ENCODE measurements at places on chromosomes 7 and 10.

- DNase-seq, result no peak
These were observed 142.0 kb downstream of the SRPK2 start for GRCh38 chr7:105246679-105247078.

- peak; percentile 96 for DNase-seq
These were observed 5.1 kb downstream of the TSPAN14 start for GRCh38 chr10:80459047-80459865.

DNA sequence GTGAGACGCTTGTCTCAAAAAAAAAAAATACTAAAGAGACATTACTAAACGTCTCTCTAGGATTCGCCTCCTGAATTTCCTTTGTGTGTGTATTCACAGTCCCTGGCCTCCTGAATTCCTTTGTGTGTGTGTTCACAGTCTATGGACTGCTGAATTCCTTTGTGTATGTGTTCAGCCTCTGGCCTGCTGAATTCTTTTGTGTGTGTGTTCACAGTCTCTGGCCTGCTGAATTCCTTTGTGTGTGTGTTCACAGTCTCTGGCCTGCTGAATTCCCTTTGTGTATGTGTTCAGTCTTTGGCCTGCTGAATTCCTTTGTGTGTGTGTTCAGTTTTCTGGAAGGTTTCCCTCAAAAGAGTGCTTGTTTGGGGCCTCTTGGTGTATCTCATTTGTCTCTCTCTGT, 8.2 kb downstream of the BMS1 start:
- peak; percentile 76 for DNase-seq

- DNase-seq, result no peak
These were observed 56.8 kb downstream of the DYNC1I1 start for GRCh38 chr7:95828824-95829790.

GRCh38 chr10:22597138-22597537, 117.2 kb downstream of the PIP4K2A start:
- peak; percentile 84 for DNase-seq

DNA sequence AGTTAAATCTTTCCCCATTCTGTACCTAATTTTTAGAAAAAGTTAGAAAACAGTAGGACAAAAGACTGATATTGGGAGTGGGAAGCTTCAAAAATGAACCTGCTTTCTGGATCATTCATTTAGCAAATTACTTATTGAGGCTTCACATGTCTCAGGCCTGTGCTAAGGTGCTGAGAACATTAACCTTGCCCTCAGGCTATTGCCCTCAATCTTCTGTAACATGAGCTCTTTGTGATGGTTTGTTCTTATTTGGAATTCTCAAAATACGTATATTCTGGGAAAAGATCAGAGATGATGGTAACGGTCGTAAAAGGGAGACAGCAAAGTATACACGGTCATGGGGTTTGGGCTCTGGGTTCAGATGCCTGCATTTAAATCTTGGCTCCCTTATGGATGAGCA, 39.5 kb upstream of the PRKG1 start:
- no peak for DNase-seq

DNA sequence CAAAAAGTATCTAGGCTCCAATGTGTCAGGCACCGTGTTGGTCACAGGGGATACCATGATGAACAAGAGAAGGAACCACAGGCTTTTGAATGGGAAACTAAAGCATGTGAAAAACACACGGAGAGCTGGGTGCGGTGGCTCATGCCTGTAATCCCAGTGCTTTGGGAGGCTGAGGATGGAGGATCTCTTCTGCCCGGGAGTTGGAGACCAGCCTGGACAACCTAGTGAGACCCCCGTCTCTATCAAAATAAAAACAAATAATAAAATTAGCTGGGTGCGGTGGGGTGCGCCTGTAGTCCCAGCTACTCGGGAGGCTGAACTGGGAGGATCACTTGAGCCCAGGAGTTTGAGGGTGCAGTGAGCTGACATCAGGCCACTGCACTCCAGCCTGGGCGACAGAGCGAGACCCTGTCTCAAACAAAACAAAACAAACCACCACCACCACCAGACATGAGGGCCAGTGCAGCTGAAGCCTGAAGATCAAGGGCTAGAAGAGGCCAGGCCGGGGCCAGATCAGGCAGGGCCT, 611 bp upstream of the COPS6 start:
- no peak for DNase-seq

GRCh38 chr7:158124671-158125079, 462.9 kb downstream of the PTPRN2 start:
- DNase-seq, result no peak

All from islet precursor cell (in vitro differentiated cells).